ENCODE measurements at places on chromosomes 1 and 21. TPM values are rescaled to one million over a fixed set of nuclear protein-coding genes. Genes with fewer than 3 reads are reported as not detected.

GRCh38 chr1:211893260-211893659 lies 62.7 kb upstream of the LPGAT1 start:
- ATAC-seq = no peak

C1orf210 gene
- 0.27 TPM for total RNA-seq

- no peak for ATAC-seq
These were observed 77.5 kb downstream of the DNTTIP2 start for GRCh38 chr1:93801471-93801870.

CLCA1 gene
- total RNA-seq = not detected

- ATAC-seq = no peak
These were observed 31.1 kb upstream of the MTF1 start for GRCh38 chr1:37890378-37891014.
